Effector memory CD8-positive, alpha-beta T cell (primary cell): ENCODE measurements at places on chromosomes 16 and 17.

GRCh38 chr17:56085576-56086267, 67.6 kb upstream of the ANKFN1 start:
- DNase-seq = no peak

GRCh38 chr17:73431401-73432205, 119.8 kb upstream of the CDC42EP4 start:
- no peak for DNase-seq

- peak; percentile 30 for DNase-seq
Measured at GRCh38 chr17:36934692-36935630, 2.3 kb upstream of the LHX1 start.

GRCh38 chr17:80129006-80129565, 17.8 kb downstream of the EIF4A3 start:
- DNase-seq = no peak

- DNase-seq = peak; percentile 66
Measured at GRCh38 chr17:49748791-49749190, 15.1 kb downstream of the FAM117A start.

DNA sequence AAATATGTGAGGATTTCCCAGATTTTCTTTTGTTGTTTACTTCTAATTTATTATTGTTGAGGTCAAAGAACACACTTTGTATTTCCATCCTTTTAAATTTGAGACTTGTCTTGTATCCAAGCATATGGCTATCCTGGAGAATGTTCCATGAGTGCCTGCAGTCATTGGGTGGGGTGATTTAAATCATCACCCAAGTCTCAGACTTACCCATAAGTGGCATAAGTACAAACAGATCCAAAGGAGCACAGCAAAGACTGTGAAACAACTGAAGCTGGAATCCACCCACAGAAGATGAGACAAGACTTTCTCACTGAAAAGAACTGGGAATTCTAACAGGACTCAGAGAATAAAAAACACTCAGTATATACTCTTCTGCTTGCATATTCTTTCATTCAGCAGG, 239.9 kb downstream of the CEP112 start:
- DNase-seq = no peak
